ENCODE measurements at places on chromosomes 5 and 9.

GRCh38 chr9:95506678-95507463 is 9.9 kb downstream of the PTCH1 start:
- DNase-seq = no peak

- no peak for DNase-seq
Observed at GRCh38 chr9:130383979-130384676, 60.6 kb upstream of the ASS1 start.

- no peak for DNase-seq
Observed at GRCh38 chr9:27278374-27278773, 18.6 kb downstream of the EQTN start.

GRCh38 chr9:124320062-124320973 is 62.6 kb downstream of the NEK6 start:
- DNase-seq = peak; percentile 35

DNA sequence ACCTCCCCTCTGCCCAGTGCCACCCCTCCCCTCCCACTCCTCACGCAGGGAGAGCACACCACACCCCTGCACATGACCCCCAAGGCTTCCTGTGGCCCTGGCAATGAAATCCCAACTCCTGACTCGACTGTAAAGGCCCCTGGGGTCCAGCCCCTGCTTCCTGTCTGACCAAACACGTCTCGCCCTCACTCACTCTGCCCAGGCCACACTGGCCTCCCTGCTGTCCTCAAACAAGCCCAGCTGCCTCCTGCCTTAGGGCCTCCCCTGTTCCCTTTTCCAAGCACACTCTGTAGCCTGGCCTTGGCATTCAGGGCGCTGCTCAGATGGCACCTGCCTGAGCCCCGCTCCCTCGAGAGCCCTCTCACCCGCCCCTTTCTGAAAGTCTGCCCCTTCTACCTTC is 42.4 kb downstream of the HK3 start:
- DNase-seq = no peak

GRCh38 chr5:174315471-174315870 is 270.0 kb downstream of the NSG2 start:
- DNase-seq = no peak

- DNase-seq = peak; percentile 62
Observed at GRCh38 chr9:18359335-18359734, 114.6 kb upstream of the ADAMTSL1 start.

Measured in GM04504 (cell line).